ENCODE measurements at places on chromosomes 2 and 18.

DNA sequence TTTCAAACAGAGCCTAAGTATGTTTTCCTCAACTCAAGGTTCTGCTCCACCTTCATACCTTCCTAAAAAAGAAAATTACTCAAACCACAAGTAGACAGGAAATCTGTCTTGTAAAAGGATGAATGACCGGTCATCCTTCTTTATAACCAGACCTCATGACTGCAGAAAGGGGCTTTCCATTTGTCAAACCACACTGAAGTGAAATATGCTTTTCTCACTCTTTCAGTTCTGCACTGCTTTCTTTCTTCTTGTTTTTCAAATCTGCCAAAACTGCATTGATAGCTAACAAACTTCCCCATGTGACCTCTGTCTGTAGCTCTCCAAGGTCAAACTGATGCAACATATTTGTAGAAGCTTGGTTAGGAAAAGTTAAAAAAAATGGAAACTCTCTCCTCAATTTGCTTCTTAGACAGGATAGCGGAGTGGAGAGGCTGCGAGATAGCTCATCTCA is 308.9 kb upstream of the CCDC68 start:
- DNase-seq, result no peak

- DNase-seq, result no peak
Measured at GRCh38 chr18:808086-808485, 4.0 kb downstream of the YES1 start.

DNA sequence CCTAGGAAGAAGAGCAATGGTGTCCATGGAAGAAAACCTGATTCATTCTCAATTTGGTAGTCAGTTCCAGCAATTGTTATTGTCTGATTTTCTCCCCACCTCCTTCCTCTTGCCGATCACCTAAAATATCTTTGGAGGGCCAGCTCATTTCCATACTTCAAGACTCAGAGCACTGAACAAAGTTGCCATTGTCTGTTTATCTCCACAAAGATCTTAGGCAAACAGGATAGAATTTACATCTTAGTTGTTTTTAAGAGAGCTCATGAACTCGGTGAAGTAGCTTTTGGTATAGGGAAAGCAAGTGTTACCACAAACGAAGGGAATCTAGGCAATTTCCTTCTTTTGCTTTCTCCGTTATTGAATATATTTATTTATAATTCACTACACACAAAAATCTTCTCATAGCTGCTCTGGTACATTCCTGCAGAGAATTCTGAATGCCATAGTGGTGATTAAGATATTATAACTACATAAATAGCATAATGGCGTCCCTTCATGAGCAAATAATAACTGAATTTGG is 41.5 kb upstream of the CHST9 start:
- DNase-seq, result no peak

DNA sequence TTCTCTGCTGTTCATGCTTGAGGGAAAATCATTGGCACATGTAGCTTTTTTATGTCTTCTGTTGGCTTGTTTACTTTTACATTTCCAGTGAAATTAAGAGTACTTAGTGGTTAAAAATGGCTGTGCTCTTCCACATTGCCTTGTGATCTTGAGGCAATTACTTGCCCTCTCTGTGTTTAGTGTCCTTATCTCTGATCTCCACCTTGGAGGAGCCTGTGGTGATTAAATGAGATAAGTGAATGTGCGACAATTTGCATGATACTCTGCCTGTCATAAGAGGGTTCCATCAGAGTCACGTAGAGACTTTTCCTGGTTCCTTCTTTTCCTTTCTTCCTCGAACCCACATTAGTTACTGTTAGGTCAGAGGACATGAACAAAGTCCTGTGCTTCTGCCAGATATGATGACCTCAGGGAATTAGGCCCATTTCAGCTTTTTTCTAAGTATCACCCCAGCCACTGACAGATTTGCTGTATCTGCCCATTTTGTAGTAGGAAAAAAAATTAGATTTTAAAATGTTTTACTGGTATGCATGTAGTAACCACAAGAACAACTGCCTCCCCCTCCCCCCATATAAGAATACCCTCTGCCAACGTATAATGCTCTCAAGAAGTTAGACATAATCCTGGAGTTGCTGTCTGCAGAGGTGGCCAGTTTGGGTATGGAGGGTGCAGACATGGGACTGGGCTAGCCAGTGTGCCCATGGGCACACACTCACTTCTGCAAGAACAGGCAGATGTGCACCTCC is 51.9 kb downstream of the TET3 start:
- DNase-seq, result no peak

- DNase-seq, result no peak
Measured at GRCh38 chr2:33810046-33810835, 211.1 kb upstream of the FAM98A start.

- no peak for DNase-seq
Measured at GRCh38 chr18:57004366-57005121, 142.3 kb upstream of the BOD1L2 start.

GRCh38 chr18:39781565-39781964 is 2173.5 kb upstream of the PIK3C3 start:
- no peak for DNase-seq

GRCh38 chr2:204982303-204982702 is 437.0 kb downstream of the PARD3B start:
- DNase-seq, result no peak

- DNase-seq, result no peak
Measured at GRCh38 chr2:2326068-2327040, 4.7 kb downstream of the MYT1L start.

GRCh38 chr2:28365158-28365557 is 27.5 kb upstream of the FOSL2 start:
- no peak for DNase-seq

DNA sequence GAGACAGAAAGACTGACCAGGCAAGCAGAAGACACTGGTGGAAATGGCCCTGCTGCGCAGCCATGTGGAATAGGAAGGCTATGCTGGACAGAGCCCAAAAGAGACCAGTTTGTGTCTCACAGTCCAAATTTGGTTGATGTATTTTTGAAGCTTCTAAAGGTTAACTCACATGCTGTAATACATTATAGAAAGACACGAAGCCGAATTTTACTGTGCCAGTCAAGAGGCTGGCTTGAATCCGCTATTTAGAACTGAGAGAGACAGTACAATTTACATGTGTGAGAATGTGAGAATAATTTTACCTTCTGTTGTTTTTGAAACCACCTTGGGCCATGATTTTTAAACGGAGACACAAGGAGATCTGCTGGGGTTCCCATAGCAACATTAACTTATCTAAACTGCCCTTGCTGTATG is 113.6 kb downstream of the METTL8 start:
- no peak for DNase-seq

GRCh38 chr2:238159071-238159539 is 335 bp downstream of the ERFE start:
- DNase-seq, result no peak

DNA sequence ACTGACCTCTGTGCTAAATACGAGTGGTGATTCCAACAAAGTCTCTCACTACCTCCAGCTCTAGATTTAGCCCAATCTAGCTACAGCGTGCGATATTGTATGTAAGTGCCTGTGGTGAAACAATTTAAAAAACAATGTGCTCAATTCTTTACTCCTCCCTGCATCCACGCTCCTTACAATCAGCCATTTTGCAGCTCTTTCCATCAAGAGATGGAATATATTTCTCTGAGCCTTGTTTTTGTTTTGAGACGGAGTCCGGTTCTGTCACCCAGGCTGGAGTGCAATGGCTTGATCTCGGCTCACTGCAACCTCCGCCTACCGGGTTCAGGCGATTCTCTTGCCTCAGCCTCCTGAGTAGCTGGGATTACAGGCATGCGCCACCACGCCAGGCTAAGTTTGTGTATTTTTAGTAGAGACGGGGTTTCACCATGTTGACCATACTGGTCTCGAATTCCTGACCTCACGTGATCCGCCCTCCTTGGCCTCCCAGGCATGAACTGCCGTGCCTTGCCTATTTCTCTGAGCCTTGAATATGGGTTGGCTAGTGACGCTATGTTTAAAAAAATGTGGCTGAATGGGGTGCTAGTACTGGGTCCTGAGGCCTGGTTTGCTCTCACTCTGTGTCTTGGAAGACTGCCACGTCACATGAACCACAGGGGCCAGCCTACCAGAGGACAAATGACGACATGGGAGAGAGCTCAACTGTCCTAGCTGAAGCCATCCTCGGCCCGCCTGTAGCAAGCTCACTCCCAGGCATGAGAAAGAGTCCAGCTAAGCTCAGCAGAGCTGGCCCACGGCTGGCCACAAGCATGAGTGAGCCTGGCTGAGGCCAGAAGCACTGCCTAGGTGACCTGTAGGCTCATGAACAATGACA is 14.8 kb downstream of the WDFY1 start:
- DNase-seq, result no peak

- DNase-seq, result no peak
Measured at GRCh38 chr2:160735696-160736095, 242.1 kb upstream of the RBMS1 start.

- DNase-seq, result no peak
Measured at GRCh38 chr18:62586781-62587487, 64.1 kb downstream of the ZCCHC2 start.

GRCh38 chr2:228731517-228731916 is 539.6 kb downstream of the PID1 start:
- DNase-seq, result no peak

GRCh38 chr18:68262690-68263294 is 452.1 kb downstream of the TMX3 start:
- DNase-seq, result no peak

- DNase-seq, result no peak
Measured at GRCh38 chr2:45199973-45200372, 190.7 kb upstream of the SIX2 start.

DNA sequence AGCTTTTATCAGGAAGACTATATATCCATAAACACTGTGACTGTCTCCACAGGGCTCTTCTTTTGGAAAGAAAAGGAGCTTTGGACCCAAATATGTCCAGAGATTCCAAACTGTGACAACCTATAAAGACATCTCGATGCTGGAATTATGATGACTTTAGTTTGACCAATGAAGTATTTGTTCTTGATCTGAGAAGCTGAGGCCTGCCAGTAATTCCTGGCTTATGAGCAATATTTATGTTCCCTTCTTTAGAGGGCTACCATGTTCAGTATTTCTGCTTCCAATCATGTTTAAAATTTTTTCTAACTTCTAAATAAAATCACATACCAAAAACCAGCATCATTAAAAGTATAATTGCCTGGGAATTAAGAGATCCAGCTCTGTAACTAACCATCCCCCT is 41.1 kb downstream of the FEZ2 start:
- DNase-seq, result no peak

GRCh38 chr18:2547477-2548087 is 23.7 kb downstream of the METTL4 start:
- no peak for DNase-seq

DNA sequence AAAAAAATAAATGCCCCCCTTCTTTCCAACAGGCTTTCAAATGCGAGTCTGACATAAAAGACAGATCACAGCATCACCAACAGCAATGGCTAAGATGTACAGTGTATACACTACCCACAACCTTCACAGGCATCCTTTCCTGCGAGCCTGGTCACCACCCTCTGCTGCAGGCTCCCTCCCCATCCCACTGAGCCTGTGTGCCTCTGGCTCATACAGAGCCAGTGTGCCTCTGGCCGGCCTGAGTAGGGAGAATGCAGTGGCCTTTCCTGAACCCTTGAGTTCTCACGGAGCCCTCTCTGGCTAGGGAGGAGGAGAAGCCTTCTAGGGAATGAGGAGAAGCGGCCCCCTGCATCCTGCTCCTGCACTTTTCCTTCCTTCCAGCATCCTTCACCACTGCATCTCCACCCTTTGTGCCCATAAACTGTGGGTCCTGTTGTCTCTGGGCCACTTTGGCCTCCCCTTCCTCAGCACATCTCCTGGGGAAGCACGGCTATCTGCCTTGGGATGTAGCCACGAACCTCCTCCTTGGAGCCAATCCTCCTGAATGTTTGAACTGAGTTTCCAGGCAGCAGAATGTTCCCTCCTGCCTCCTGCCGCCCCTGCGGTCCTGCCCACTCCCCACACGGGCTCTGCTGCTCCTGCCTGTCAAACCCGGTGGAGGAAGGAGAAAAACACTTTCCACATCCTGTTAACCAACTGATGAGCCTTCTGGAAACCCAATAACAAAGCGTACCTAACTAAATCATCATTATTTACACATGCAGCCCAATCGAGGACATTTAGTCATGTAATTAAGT is 22.5 kb downstream of the GYPC start:
- DNase-seq, result no peak

GRCh38 chr2:37564356-37564755 is 107.1 kb downstream of the CDC42EP3 start:
- DNase-seq, result no peak
